ENCODE measurements at places on chromosomes 12 and 14.

- peak; percentile 51 for DNase-seq
These were observed 2.7 kb upstream of the TRAF3 start for GRCh38 chr14:102774391-102775153.

DNA sequence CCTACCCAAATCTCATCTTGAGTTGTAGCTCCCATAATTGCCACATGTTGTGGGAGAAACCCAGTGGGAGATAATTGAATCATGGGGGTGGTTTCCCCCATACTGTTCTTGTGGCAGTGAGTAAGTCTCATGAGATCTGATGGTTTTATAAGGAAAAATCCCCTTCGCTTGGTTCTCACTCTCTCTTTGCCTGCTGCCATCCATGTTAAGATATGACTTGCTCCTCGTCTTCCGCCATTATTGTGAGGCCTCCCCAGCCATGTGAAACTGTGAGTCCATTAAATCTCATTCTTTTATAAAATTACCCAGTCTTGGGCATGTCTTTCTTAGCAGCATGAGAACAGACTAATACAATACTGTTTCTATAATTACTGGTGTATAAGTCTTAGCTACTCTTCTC lies 6.5 kb upstream of the BCAT1 start:
- DNase-seq: no peak

GRCh38 chr14:19800282-19801117 lies 3.1 kb upstream of the OR4N2 start:
- no peak for DNase-seq

DNA sequence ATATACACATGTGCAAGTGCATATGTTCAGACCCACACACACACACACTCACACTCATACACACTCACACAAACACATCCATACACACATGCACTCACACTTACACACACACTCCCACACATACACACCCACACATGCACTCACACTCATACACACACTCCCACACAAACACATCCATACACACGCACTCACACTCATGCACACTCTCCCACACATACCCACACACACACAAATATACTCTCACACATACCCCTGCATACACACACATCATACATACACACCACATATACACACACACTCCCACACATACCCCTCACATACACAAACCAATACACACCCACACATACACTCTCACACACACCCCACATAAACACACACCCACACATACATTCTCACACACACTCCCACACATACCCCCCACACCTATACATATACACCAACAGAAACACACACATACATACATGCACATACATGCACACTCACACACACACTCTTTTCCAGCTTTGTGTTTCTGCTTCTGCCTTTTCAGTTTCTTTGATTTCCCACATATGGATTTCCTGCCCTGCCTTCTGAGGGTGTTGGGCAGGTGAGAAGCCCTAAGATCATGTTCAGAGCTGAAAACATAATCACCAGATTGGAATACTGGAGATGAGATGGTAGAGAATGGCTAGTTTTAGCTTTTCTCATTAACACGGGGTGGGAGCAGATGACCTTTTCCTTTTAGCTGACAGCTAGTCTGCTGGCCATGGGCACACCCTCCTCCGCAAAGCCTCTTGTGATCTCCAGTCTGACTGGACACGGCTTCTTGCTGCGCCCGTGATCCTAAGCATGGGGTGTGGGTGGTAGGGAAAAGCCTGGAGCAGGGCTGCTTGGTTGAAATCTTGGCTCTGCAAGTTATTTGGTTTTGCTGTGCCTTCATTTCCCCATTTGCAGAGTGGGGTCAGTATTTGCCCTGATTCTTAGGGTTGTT lies 214.0 kb downstream of the CHST11 start:
- no peak for DNase-seq
